ENCODE measurements at places on chromosomes 3 and 15.

- DNase-seq, result no peak
These were observed 252.1 kb downstream of the CPNE4 start for GRCh38 chr3:131782751-131783150.

- DNase-seq, result no peak
These were observed 12.0 kb downstream of the OR5K3 start for GRCh38 chr3:98402507-98402906.

GRCh38 chr3:184227481-184227935, 1.9 kb upstream of the VWA5B2 start:
- DNase-seq, result peak; percentile 30

DNA sequence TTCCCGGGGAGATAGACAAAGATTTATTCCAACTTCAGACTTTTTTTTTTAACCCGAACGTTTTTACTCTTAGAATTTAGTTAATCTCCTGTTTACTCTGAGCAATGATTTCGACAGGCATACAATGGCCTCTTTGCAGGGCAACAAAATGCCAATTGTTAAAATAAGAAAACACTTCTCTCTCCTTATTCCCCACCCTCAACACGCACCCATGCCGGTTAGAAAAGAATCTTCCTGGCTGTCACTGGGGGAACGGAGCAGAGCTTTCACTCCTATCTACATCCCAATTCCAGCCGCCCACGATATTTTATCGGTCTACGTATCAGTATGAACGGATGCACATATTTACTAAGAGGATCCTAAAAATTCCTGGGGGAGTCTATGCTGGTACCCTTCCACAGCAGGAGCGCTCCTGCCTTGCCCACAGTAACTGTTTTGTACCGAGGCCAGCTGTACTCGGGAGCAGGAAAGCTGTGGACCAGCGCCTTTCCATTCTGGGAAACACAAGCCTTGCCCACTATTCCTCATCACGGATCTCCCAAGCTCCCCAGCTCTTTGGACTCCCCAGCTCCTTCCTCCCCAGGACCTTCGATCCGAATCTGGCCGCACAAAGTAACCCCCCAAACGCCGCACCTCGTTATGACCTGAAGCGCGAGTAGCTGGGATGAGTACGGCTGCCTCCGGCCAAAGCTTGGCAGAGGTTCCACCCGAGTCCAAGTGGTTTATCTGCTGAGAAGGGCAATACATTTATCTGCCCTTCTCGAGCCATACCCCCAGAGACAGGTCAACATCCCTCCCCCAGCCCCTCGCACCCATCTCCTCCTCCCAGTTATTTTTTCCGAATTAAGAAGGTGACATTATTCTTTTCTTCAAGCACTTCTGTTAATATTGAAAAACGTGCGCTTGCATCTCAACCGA, 2.2 kb upstream of the FOXB1 start:
- DNase-seq, result no peak

- no peak for DNase-seq
These were observed 95.0 kb upstream of the ICE2 start for GRCh38 chr15:60573936-60574335.

DNA sequence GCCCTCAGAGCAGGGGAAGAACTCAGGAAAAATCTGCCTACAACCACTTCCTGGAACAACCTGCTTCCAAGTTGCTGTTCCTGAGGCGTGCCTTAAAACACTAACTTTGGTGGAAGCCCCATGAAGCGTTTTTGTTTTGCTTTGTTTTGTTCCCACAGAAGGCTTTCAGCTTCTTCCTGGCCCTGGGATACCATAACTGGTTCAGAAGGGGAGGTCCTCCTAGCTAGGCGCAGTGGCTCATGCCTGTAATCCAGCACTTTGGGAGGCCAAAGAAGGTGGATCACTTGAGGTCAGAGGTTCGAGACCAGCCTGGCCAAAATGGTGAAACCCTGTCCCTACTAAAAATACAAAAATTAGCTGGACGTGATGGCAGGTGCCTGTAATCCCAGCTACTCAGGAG, 1.2 kb upstream of the IP6K1 start:
- DNase-seq, result no peak

GRCh38 chr15:70936326-70936725, 43.7 kb downstream of the LRRC49 start:
- no peak for DNase-seq

DNA sequence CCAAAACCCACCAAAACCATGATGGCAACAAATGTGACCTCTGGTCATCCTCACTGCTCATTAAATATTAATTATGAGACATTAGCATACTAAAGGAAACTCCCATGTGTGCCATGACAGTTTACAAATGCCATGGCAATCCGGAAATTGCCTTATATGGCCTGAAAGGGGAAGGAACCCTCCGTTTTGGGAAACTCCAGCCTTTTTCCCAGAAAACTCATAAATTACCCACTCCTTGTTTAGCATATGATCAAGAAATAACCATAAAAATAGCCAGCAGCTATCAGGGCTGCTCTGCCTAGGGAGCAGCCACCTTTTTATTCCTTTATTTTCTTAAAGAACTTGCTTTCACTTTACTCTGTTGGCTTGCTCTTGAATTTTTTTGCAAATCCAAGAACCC, 992.7 kb downstream of the NTRK3 start:
- no peak for DNase-seq

DNA sequence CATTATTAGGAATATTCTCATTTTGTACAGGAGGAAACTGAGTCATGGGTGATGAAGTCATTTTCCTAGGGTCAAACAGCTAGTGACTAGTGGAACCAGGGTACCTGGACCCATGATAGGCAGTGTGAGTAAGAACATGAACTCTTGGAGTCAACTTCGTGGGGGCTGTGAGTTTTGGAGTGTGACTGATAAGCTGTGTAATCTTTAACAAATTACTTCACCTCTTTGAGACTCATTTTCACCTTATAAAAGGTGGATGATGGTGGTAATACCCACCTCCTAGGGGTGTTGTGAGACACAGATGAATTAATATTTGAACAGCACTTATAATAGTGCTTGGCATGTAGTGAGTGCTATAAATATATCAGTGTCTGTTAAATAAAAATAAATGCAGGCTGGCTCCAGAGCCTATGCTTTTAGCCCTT, 9.1 kb downstream of the SEMA6D start:
- no peak for DNase-seq

DNA sequence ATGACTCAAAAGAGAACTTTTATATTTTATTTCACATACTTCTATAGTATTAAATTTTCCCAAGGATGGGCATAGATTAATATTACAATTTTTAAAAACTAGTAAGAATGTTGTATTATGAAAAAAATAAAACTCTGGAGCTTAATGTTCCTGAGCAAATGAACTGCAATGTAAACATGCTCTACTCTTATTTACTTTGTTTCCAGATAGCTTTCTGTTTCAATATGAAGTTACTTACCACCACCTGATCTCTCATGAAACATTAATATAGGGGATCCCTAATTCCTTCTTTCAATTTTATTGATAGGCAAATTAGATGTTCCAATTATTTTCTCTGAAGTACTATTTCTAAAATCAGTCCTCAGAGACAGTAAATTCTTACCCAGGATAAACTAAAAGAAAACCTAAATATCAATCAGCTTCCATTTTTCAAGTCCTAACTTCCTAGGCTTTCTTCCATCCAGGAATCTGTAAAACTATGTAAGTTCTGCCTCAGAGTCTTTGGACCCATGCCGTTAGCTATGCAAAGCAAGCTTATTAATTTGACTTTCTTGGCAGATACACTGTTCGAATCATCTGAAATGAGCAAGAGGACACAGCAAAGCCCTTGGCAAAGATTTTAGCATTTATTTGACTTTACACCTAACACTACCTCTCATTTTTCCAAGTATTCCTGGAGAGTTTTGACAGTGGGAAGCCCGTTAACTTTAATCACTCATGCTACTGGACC, 93.2 kb downstream of the PLCH1 start:
- DNase-seq, result no peak

- no peak for DNase-seq
These were observed 72.9 kb downstream of the RIOX2 start for GRCh38 chr3:97899331-97899730.

GRCh38 chr3:34012102-34012461, 213.7 kb downstream of the PDCD6IP start:
- peak; percentile 87 for DNase-seq

DNA sequence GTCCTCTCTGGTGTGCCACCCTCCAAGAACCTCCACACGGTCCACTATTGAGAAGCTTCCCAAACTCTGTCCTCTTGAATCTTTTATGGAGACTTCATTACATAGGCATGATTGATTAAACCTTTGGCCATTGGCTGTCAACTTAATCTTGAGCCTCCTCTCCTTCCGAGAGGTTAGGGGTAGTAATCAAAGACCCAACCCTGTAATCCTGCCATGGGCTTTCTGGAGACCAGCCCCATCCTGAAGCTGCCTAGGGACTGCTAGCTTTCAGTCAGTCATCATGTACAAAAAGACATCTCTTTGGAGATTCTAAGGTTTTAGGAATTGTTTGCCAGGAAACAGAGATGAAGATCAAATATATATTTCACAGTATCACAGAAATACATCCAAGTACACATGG, 37.0 kb downstream of the APH1B start:
- no peak for DNase-seq

GRCh38 chr3:22225161-22225560, 474.2 kb upstream of the ZNF385D start:
- no peak for DNase-seq

DNA sequence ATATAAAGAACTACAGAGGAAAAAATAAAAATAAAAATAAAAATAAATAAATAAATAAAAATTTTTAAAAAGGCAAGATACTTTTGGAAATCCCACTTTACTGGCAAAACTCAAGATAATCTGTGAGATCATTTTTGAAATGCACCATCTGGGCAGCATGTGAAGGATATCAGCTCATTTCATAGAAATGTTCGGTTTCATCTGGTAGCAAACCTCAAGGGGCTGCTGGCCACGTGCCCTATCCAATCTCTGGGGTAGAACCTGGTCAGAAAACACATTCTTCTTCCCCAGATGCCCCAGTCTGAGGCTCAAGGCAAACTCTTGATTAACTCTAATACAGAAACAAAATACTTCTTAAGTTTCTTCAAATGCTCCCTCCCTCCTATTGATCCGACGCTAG, 166.0 kb downstream of the FMN1 start:
- no peak for DNase-seq

- no peak for DNase-seq
These were observed 264 bp upstream of the CMTM6 start for GRCh38 chr3:32502946-32503286.

GRCh38 chr3:13025090-13025489, 48.1 kb downstream of the IQSEC1 start:
- DNase-seq, result no peak

DNA sequence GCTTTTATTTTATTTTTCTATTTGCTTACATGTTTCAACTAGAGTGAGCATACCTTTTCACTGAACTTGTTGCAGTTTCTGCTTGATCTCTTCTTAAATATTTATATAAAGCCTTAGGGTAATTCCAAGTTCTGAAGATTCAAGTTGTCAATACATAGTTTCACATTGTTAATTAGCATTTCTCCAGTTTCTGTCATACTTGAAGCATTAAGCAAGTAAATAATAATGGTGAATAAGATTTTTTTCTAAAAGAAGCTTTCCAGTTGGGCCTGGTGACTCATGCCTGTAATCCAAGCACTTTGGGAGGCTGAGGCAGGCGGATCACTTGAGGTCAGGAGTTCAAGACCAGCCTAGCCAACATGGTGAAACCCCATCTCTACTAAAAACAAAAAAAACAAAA, 53.9 kb downstream of the CALML4 start:
- DNase-seq, result no peak

GRCh38 chr15:78316283-78317083, 17.1 kb upstream of the SKIC8 start:
- peak; percentile 63 for DNase-seq

GRCh38 chr3:16999871-17000270, 115.1 kb downstream of the PLCL2 start:
- no peak for DNase-seq

GRCh38 chr15:60396958-60397771, 621 bp downstream of the ANXA2 start:
- DNase-seq, result peak; percentile 86

GRCh38 chr15:36925653-36926426, 174.5 kb downstream of the MEIS2 start:
- DNase-seq, result no peak

- DNase-seq, result no peak
These were observed 477.1 kb upstream of the NR2F2 start for GRCh38 chr15:95853350-95853749.

DNA sequence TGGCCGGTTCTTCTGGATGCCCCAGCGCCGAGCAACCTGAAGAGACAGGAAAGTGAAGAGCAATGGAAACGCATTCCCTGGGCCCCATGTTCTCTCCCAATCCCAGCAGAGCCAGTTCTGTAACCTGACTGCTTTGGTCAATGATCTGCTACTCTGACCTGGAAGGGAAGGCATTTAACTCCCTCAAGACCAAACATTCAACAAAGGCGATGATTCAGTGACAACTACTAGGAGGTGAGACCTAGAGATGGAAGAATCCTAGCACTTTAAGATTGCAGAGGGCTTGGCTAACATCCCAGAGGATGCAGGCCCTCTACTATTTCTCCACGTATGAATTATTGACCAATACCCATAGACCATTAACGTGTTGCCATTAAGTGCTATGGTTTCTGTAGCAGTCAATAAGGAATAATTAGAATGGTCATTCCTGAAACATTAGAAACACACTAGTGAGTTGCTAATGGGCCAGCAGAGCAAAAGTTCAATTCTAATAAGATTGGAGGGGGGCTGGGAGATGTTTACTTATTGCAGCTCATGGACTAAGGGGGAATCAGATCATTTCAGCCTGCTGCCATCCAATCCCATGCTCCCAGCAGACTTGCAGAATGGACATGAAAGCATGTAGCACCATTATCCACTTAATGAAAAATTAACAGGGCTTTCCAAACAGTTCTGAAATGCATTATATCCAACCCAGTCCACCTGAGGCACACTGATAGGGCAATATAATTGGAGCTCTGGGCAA, 56.6 kb downstream of the ETV5 start:
- no peak for DNase-seq

- peak; percentile 34 for DNase-seq
These were observed 37.3 kb upstream of the CDV3 start for GRCh38 chr3:133535971-133536881.

- DNase-seq, result no peak
These were observed 19.1 kb upstream of the EPB42 start for GRCh38 chr15:43239732-43240491.

DNA sequence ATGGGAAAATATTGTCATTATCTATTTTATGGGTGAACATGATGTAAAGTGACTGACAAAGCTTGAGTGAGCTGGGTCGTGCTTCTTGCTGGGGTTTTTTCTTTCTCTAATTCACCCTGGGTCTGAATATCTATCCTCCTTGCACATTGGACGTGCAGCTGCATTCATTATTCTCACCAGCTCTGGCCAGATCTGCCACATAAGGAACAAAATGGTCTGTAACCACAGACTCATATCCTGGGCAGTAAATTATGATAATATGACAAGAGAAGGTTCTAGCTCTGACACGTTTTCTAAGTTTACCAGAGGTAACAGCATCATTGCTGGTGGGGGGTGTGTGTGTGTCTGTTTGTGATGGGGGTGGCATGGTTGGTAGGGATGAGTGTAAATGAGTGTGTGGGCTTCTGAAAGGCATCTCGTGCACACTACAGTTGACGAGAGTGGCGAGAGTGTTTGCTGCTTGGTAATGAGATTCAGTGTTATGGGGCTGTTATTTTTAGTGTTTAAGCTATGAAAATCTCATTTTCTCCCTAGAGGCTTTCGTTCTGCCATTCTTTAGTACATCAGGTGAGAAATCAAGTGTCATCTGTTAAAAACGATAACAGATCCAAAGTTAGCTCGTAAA, 418.4 kb downstream of the PDCD6IP start:
- DNase-seq, result no peak

All from LoVo (cell line).